EH (cell line): ENCODE measurements at places on chromosomes 2 and 18.
A peak's percentile ranks its signal among the peaks of the same experiment; 100 is the strongest.

DNA sequence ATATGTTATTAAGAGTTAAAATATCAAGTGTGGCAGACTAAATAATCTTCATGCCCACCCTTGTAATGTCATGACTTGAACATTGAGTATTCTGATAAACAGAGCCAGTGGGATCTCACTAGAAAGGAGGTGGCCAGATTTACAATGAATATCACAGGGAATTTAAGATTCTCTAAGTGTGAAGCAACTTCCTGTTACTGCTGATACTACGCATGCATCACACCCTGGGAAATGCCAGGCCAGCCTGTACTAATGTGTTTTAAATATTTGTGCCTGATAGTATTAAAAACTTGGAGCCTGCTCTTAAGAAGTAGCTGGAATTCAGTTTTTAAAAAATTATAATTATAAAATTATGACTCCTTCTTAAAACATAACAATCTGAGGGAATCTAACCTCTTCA is 148.3 kb downstream of the LAMA3 start:
- peak; percentile 90 for DNase-seq

- no peak for DNase-seq
These were observed 133.1 kb downstream of the NBAS start for GRCh38 chr2:15427987-15428386.

GRCh38 chr18:13103366-13103765 is 112.2 kb downstream of the CEP192 start:
- no peak for DNase-seq

DNA sequence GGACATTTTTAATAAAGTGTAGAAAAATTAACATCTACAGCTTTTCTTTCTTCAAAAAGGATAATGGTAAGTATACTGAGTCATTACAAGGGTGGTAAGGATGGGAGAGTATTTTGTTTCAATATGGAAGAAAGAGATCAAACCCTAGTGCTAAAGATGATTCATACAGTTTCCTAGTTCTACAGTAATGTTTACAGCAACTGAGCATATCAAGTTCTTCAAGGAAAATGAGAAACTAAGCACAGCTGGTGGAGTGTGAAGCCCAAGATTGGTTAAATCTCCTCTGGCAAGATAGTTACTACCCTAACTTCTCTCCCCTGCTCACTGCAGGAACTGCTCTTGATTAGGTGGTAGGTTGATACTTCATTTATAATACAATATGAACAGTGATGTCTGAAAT is 467.5 kb downstream of the XIRP2 start:
- DNase-seq = no peak

- peak; percentile 52 for DNase-seq
These were observed 230.4 kb upstream of the AGAP1 start for GRCh38 chr2:235263205-235264120.

GRCh38 chr18:50507120-50507590 is 52.7 kb upstream of the MAPK4 start:
- no peak for DNase-seq

GRCh38 chr2:88016960-88017779 is 823 bp upstream of the RNU2-63P start:
- DNase-seq = no peak

DNA sequence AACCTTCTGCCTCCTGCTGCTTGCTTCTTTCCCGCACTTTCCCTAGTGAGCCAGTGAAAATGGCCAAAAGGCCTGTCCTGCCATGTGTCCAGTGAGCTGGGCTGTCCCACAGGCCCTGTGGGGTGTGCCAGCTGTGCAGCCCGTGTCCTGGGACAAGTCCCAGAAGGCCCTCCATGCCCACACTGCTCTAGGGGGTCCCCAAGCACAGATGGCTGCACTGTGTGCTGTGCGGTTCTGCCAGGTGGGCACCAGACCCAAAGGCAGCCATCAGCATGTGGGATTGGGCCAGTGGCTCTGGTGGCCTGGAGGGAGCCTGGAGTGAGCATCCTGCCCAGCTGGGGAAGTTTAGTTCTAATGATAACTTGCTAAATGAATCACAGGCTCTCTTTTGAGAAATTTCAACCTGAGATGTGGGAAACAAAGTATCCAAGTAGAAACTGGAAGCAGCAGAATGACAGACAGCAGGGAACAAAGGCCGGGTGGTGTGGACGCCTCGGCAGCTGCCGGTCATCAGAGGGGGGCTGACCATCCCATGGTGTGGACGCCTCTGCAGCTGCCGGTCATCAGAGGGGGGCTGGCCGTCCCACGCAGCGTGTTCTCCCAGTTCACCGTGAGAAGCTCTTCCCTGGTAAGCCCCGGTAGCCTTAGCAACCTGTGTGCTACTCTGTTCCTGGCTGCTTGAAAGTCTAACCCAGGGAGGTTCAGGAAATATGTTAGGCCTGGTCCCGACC is 9.9 kb upstream of the CNDP2 start:
- DNase-seq = no peak

- DNase-seq = no peak
These were observed 28.5 kb upstream of the HS6ST1 start for GRCh38 chr2:128347171-128347558.

- DNase-seq = peak; percentile 2
These were observed 74.0 kb upstream of the TEX51 start for GRCh38 chr2:126824663-126825062.

DNA sequence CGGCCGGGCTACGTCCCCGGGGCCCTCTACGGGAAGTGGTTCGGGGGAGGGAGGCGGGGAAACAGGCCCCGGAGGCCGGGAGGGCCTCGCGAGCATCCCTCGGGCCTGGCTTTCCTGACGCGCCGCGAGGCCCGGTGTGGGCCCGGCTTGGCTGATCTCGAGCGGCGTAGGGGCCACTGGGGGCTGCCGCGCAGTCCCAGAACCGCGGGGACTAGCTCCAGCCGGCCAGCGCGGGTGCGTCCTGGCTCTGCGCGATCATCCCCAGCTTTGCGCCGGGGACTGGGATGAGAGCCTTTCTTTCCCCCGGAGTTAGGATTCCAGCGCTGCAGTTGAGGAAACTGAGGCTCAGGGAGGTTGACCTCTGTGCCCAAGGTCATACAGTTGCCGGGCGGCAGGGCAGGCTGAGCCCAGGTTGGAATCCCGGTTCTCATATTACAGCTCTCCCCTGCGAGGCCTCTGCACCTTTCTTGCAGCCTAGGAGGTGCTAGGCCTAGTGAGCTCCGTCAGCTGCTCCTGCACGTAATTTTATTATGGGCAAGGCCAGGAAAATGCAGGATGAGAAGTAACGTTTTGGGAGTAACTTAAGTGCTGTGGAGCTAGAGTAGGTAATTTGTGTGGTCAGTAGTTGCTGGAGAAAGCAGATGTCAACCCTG is 501 bp downstream of the LPIN1 start:
- peak; percentile 37 for DNase-seq

GRCh38 chr18:76621782-76622495 is 126.9 kb upstream of the ZNF516 start:
- peak; percentile 38 for DNase-seq

- DNase-seq = no peak
These were observed 68.8 kb upstream of the CWC22 start for GRCh38 chr2:180075870-180076269.

- DNase-seq = peak; percentile 37
These were observed 57.4 kb downstream of the MYO1B start for GRCh38 chr2:191302459-191303139.

DNA sequence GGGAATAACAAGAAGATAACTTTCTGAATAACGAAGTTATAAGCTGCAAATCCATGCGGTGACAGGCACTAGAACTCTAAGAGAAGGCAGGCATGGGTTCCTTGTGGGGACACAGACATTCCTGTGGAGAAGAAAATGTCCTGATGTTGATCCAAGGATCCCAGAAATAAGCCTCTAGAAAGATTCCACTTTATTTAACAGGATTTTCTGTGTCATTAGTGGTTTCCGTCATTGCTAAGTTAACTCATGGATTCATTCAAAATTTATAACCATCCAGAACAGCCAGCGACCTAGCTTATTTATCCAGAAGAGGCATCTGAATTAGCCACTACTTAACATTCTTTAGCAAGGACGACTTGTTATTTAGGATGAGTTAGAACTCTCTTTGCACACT is 10.0 kb upstream of the CD302 start:
- DNase-seq = no peak

GRCh38 chr2:174996622-174997021 is 8.6 kb downstream of the CHN1 start:
- no peak for DNase-seq

- DNase-seq = no peak
These were observed 32.1 kb downstream of the ZFP36L2 start for GRCh38 chr2:43194121-43194869.

- DNase-seq = no peak
These were observed 16.8 kb upstream of the KCNJ3 start for GRCh38 chr2:154681741-154682140.

DNA sequence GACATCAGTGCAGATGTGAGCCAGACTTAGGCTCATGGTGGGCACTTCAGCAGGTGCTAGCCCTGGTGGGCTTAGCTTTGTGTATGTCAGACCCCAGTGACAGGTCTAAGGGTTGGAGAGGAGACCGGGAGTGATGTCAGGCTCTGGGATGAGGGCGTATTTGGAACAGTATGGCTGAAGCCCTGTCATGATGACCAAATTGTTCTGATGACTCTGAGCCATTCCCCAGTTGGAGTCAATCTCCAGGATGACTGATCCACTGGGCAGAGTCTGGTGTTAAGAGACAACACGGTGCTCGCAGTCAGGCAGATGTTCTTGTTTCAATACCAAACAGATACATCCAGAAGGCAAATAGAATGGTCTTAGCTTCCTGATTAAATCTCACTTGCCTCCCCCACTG is 241.5 kb downstream of the SOX11 start:
- DNase-seq = no peak

DNA sequence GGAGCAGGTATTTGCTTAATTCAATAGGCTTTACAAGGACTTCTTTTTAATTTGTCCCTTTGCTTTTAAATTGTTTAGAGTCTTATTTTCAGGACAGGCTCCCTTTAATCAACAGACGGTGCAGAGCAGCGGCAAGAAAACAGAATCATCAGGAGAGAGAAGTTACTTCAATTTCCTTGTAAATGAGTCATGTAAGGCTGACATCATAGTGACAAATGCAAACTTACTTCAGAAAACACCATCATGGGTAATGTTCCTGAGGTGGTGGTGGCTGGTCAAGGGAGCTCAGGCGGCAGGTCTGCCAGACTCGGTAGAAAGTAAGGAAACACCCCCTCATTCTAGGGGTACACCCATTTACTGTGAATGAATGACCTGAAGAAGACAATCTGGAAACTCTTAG is 395.1 kb downstream of the FBXO15 start:
- DNase-seq = peak; percentile 64

GRCh38 chr18:8706791-8707555 is 1.6 kb downstream of the MTCL1 start:
- peak; percentile 80 for DNase-seq

DNA sequence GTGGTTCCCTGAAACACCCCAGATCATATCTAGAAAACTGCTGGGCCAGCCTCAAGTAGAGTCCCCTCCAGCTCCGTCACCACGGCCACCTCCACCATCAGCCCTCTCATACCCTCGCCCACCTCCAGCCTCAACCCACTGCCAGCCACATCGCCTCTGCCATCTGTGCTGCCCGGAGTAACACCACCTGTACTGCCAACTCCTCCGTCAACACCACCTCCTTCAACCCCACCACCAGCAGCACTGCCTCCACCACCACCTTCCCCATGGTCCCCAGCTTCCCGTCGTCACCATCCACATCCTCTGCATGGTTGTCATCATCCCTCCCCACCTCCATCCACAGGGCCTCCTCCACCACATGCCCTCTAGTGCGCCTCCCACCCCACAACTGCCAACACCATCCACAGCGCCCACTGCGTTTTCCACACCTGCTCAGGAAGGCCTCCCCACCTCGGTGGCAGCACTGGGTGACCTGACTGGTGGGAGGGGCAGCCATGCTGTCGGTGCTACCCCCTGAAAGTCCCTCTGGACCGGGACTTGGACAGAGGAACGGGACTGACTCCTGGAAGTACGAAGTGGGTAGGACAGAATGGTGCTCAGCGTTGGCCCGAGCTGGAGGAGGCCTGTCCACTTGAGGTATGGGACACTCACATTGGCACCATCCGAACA is 1.6 kb downstream of the SNED1 start:
- no peak for DNase-seq

DNA sequence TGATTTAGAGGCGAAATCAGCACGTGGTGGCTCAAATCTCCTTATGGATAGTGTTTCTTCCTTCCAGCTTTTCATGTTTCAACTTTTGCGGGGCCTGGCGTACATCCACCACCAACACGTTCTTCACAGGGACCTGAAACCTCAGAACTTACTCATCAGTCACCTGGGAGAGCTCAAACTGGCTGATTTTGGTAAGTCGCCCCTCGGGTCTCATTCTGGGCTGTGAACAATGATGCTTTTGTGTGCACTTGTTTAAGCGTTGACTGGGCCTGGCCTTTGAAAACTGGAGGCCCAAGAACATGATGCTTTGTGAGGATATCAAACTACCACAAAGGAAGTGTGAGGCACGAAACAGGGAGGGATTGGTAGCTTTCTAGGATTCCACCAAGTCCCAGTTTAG is 27.4 kb downstream of the CDK15 start:
- DNase-seq = no peak

DNA sequence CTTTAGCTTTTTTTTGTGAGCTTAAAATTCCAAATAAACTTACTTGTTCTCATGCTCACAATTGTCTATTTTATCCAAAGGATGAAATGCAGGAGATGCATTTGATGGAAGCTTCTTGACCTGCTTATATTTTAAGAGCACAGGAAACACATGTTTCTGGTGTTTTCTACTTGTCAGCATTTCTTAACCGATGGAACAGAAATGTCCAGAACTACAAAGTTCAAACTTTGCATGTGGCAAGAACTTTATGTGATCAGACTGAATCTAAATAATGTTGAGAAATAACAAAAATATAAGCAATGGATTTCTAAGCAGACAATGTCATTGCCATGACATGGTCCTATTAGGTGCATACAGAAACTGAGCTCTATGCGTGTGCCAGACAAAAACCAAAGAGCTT is 9.9 kb upstream of the CTLA4 start:
- DNase-seq = no peak

- no peak for DNase-seq
These were observed 26.1 kb upstream of the FAM237A start for GRCh38 chr2:206616151-206616550.

DNA sequence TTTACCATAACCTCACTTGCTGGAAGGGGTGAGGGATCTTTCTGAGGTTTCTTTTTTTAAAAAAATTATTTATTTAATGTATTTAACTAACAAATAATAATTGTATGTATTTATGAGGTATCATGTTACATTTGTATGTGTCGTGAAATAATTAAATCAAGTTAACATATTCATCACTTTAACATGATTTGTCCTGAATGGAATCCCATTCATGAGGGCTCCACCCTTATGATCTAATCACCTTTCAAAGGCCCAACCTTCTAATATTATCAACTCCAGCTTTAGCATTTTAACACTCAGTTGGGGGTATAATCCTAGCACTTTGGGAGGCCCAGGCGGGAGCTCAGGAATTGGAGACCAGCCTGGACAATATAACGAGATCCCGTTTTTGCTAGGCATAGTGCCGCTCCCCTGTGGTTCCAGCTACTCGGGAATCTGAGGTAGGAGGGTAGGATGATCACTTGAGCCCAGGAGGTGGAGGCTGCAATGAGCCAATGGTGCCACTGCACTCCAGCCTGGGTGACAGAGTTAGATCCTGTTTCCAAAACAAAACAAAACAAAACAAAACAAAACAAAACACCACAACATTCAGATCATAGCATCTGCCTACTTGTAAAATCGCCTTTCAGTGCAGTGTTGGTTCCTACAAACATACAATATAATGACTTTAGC is 1.1 kb upstream of the TAF4B start:
- DNase-seq = no peak

- DNase-seq = peak; percentile 24
These were observed 93.4 kb upstream of the THOC1 start for GRCh38 chr18:361100-361732.

- DNase-seq = no peak
These were observed 239.8 kb downstream of the EN1 start for GRCh38 chr2:118607641-118608040.
